Stimulated activated CD8-positive, alpha-beta memory T cell treated with anti-CD3 and anti-CD28 coated beads, Interleukin-4, amount 100 ng/mL, for 48 hours (primary cell): ENCODE measurements at places on chromosomes 1 and 21.

DNA sequence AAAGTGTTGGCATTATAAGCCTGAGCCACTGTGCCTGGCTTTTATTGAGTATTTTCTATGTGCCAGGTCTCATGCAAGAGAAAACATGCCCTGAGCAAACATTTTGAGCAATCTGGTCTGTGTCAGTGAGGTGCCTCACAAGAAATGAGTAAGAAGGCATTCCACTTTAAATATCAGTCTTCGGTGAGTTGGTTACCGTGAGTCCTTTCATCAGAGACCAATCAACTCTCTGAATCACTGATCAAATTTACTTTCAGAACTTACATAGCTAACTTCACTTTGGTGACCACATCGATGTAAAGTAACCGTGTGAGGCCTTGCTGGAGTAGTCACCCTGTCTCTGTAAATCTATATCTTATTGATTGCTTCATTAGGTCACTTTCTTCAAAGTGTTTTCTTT lies 14.3 kb upstream of the DDX59 start:
- DNase-seq: no peak

DNA sequence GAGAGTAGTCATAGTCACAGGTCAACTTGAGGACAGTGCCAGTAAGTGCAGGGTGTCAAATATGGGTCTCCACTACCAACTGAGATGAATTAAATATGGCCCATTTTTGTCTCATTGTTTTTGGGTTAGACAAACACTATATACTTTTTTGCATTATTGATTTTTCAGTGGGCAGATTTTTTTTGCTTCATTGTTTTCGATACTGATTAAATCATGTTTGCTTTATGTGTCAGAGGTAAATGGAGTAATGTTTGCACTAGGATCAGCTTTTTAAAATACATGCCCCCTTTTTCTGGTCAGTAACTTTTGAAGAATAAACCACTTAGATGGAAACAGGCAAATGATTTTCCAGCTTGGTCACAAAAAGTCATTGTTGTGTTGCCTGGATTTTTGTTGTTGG lies 199.0 kb downstream of the USH2A start:
- DNase-seq: no peak

GRCh38 chr1:233512538-233512937 lies 101.4 kb upstream of the KCNK1 start:
- no peak for DNase-seq

- no peak for DNase-seq
Measured at GRCh38 chr1:90387805-90388204, 329.3 kb downstream of the BARHL2 start.

DNA sequence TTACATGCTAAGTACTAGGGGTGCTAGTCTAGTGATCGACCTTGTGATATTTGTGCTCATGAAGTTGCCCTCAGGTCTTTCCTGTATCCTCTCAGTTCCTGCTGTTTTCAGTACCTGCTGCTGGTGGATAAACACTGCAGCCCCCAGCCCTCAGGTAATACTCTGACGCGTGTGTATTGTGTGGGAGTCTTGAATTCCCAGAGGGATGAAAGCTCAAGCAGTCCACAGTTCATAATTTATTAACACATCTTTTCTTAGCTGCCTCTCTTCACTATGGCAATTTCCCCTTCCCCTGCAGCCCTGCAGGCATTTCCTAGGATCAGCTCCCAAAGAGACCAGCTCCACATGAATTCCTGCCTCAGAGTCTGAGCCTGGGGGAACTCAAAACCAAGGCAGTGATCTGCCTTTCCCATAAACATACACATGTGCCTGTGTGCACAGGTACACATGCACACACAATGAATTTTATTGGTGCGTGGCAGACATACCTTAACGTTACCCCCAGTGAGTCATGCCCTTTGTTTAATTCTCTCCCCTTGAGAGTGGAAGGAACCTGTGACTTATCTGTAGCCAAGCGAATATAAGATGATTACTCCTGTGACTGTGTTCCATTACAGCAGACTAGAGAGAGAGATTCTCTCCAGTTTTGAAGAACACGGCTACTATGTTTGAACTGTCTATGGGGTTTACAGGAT lies 14.1 kb upstream of the HMGCS2 start:
- DNase-seq: no peak

DNA sequence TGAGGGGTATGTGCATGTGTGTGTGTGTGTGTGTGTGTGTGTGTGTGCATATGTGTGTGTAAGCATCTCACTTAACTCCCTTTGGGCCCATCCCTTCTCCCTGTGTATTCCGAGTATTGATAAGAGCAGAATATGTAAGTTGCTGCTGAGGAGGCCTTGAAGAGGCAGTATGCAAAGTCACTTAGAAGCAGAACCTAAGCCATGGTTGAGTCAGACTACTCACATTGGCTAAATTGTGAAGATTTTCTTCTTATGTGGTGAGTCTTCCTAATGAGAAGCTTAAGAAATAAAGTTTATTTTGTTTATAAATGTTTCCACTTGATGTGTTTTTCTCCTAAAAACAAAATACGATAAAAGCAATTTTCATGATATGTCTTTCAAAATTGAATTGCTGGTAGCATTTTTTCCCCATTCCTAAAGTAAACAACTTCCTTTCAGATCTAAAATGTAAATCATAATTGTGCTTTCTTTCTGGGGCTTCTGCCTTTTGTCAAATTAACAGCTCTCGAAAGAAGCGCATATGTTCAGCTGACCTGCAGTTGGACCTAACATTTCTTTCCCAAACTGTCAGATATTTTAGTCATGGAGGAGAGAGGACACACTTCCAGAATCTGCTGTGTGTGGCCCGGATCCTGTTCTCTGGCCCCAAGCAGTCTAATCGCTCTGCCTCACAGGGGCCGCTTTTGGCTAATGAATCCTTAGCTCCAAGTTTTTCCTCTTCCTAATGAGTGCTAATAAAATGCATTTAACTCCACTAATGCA lies 284.0 kb downstream of the DUSP10 start:
- no peak for DNase-seq

GRCh38 chr1:225711236-225711937 lies 58.5 kb upstream of the ENAH start:
- no peak for DNase-seq

GRCh38 chr1:212685429-212685828 lies 14.2 kb downstream of the BATF3 start:
- DNase-seq: no peak

DNA sequence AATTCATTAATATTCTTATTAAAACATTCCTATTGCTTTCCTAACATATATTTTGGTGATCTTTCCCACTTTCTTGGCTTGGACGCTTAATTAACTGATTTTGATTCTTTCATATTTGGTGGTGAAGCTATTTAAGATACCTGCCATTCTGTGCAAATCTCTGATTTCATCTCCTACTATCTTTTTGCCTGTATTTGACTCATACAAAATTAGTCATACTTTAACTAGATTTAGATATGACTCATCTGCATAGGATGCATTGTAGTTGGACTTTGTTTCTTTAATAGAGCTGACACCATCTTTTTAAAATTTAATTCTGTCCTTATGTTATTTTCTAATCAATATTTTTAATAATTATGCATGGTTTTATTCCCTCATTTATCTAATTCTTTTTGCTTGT lies 93.8 kb upstream of the PLPPR4 start:
- no peak for DNase-seq

- DNase-seq: no peak
Measured at GRCh38 chr1:182331387-182331786, 60.2 kb downstream of the GLUL start.

DNA sequence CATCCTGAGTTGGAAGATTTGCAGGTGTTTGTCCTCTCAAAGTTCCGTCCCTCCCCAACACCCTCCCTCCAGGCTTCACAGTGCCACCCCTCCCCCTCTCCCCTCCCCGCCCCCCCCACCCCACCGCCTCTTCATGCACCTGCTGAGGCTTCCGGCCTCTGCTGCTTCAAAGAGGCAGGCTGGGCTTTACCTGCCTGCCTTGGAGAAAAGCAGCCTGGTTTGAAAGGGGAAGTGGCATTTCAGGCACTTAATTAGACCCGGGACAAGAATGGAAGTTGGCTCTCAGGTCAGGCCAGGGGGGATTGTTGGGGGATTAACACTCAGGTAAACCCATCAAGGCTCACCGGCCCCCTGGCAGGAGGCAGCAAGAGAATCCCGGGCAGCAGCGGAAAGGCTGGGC lies 21.1 kb downstream of the PAX7 start:
- DNase-seq: no peak

- DNase-seq: no peak
Measured at GRCh38 chr1:81513796-81514354, 286.9 kb upstream of the ADGRL2 start.
